ENCODE measurements at places on chromosomes 3 and 15.
A peak's percentile ranks its signal among the peaks of the same experiment; 100 is the strongest.

GRCh38 chr15:90087454-90088154 is 14.7 kb downstream of the IDH2 start:
- peak; percentile 10 for DNase-seq

GRCh38 chr15:37135225-37135624 is 34.9 kb upstream of the MEIS2 start:
- no peak for DNase-seq

DNA sequence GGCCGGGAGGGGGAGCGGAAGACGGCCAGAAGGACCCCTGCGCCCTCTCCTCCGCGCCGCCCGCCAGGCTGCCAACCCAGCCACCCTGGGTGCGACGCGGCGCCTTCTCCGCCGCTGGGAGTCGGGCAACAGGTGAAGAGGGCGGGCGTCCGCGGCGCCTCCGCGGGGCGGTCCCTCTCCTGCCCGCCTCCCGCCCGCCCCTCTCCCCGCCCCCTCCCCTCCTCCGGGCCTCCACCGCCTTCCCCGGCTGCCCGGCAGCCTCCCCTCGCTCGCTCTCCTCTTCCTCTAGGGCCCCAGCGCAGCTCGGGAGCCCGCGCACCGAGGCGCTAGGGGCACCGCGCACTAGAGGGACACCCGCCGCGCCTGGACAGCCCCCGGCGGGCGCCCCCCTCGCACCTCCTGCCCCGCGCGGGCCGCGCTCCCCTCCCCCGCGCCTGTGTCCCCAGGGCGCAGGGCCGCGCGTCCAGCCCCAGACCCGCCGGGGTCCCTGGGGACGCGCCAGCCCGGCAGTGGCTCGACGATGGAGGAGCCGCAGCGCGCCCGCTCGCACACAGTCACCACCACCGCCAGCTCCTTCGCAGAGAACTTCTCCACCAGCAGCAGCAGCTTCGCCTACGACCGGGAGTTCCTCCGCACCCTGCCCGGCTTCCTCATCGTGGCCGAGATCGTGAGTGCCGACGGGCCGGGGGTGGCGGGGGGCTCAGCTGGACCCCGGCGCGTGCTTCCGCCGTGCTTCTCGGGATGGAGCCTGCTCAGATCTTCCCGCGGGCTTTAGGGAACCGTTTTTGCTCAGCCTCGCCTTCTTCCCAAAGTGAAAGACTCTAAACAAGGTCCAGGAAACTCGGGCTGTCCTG is at the start of gene CMTM8:
CMTM8 (plus strand) TSS at position 228 of the 854 bp plus-strand sequence; CDS start at position 521, 293 bp downstream.
- peak; percentile 63 for DNase-seq

GRCh38 chr3:134675726-134676256 is 25.0 kb upstream of the KY start:
- DNase-seq, result no peak

DNA sequence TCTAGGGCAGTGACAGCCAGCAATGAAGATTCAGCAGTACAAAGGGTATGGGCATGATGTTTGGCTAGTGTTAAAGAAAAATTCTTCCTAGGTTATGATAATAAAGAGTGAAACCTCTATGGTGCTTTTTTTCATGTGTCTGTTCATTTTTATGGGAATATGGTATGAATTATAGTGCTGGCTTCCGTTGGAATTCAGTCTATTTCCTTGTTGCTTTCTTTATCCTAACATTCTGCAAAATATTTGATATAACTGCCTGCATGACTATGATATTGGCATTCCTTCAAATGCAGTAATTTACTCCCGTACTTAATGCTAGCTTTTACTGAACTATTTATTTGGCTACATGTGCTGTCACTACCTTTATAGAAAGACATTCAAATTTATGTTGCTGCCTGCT is 57.6 kb upstream of the ATP11B start:
- DNase-seq, result no peak

DNA sequence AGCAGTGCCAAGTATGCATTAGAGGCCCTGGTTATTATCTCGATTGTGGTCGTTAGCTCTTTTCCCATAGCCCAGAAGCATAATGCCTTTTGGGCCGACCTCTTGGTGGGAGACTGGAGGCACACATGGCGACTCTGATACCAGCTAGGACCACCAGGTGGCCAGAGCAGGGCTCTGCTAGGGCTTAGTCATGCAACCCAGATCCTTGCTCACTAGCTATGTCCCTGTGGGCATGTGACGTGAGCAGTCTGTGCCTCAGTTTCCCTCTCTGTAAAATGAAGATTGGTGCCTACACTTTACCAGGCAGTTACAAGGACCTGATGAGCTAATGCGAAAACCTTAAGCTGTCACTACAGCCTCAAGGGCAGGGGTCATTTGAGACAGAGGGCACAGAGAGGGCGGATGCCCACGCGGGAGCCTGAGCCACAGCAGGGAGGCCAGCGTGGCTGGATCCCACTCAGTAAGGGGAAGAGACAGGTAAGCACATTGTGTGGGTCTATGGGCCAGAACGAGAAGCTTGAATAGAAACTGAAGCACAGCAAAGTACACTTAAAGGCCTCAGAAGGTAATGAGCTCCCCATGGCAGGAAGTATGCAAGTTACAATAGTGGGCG is 8.8 kb downstream of the KLF15 start:
- DNase-seq, result no peak

DNA sequence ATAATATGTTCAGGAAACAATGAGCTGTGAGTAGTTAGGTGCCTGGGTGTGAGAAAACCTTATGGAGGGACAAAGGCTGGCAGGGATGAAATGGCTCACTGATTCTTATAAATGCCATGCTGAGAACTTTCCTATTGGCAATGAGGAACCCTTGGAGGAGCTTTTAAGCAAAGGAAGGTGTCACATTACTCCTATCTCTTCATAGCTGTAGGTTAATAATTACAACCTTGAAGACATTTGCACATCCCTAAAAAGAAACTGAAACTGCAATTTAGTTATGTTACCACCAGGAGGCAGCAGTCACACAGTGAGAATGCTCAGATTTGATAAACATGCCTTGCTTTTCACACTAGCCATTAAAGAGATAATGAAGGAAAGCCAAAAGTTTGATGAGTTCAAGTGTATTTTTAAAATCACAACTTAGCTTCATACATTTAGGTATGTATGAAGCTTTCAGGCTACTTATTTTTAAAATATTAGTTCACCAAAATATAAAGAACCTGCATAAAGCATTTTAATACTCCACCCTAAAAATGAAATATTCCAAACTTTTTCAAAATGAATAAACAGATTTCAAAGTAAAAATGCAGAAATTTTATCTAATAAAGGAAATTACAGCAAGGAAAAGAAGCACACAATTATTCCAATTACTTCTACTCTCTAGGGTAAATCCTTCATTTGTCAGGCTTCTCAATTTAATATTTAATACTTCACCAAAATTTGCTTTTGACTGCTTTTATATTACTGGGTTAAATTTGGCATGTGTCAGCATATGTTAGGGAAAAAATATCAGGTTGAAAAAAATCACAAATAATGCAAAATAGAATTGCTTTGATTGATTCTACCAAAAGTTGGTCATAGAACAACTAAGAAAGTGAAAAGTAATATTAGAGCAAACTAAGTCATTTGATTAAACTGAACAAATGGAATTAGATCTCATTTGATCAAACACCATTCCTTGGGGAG is 136.9 kb upstream of the SLC2A2 start:
- no peak for DNase-seq

- no peak for DNase-seq
Observed at GRCh38 chr15:101101676-101102075, 150.2 kb downstream of the CHSY1 start.

DNA sequence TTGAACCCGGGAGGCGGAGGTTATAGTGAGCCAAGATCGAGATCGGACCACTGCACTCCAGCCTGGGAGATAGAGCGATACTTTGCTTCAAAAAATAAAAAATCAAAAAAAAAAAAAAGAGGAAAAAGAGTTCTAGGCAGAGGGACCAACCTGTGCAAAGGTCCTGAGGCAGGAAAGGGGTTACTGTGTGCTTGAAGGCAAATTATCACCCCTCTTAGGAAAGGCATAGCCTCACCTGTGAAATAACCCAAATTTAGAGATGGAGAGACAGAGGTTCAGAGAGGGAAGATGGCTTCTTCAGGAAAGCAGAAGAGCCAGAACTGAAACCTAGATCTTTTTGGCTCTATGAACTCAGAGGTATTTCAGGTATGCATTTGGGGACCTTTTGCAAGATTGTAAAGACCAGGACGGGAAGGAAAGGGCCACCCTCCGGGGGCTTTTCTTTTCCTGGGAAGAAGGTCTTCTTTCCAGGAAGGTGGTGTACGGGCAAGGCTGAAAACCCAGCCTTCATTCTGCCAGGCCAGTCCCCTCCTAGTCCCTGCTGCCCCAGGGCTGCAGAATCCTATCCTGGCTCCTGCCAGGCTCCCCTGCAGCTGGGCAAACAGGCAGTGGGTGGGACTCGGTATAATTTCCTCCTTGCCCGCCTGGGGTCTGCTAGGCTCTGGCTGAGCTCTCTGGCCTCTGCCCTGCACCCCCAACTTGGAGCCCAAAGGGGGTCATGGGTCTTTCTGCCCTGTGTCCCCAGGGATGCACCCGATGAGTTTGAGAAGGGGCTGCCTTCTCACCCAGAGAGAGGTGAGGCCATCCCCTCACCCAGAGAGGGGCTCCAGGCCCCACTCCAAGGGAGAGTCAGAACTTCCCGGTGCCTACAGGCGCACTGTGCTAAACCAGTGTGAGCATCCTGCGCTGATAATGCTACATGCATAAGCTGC is 14.4 kb upstream of the CSK start:
- no peak for DNase-seq

GRCh38 chr15:33064878-33065277 is 129.6 kb downstream of the FMN1 start:
- DNase-seq, result no peak

- DNase-seq, result no peak
Observed at GRCh38 chr15:62649793-62650420, 392.6 kb upstream of the TPM1 start.

DNA sequence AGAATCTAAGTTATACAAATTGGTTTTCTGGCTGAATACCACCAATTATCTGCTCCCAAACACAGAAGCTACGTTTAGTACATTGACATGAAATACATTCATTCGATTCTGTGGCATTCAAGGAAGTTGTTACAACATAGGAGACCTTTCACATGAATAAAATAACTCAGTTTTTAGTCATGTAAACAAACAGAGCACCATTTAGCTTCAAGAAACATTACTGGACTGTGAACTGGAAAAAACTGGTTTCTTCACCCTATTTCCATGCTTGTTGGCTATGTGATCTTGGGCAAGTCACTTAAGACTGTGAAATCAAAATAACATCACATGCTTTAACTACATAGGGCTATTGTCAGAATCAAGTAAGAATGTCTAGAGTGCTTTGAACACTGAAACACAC is 46.2 kb downstream of the NRG4 start:
- DNase-seq, result no peak

GRCh38 chr3:68705695-68706094 is 226.7 kb downstream of the TAFA4 start:
- no peak for DNase-seq

DNA sequence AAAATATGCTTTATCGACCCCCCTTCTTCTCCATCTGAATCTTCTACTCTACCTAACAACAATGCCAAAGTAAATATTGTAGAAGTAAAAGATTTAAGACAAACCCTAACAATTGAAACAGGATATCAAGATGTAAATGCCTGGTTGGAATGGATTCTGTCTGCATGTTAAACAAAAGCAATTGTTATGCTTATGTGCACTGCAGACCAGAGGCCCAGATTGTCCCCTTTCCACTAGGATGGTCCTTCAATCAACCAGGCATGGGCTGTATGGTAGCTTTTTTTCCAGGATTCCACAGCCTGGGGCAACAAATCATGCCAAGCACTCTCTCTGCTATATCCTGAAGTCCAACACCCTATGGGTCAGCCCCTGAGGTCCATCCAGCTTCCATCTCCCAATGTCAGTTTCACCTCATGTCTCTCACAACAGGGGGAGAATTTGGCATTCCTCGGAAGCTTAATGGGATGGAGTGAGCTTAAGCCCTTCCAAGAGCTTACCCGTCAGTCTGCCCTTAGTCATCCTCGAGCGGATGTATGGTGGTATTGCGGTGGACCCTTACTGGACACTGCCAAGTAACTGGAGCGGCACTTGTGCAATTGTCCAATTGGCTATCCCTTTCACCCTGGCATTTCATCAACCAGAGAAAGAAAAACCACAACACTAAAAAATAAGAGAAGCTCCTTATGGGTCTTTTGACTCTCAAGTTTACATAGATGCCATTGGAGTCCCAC is 36.2 kb downstream of the ZNF589 start:
- no peak for DNase-seq

DNA sequence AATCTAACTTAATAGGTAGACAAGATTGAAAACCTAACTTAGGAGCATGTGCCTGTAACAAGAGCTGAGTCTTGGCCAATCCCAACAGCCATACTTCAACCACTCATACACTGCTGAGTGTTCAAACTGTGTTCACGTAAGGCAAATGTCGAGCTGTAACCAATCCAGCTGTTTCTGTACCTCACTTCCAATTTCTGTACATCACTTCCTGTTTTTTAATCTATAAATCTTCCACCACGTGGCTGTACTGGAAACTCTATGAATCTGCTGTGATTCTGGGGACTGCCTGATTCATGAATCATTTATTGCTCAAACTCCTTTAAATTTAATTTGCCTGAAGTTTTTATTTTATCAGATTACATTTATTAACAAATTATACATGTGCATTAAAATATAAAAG is 44.6 kb upstream of the NEDD4 start:
- DNase-seq, result no peak

- peak; percentile 53 for DNase-seq
Observed at GRCh38 chr3:39000008-39000450, 51.7 kb downstream of the SCN11A start.

DNA sequence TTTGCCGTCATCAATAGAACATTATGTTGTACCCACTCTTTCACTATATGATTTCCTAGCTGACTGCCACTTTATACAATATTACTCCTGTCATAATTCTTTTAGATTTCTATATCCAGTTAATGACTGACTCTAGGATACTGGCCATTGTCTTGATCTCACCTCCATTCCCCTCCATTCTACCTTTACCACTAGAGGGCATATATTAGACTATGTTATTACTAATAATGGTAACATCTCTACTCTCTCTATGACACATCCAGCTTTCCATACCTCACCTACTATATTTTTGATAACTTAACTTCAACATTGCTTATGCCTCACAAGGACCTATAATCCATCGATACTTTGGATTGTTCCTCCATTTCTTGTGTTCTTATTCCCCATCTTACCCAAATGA is 31.4 kb upstream of the POU1F1 start:
- no peak for DNase-seq

- peak; percentile 40 for DNase-seq
Observed at GRCh38 chr15:33968224-33968623, at the start of gene CHRM5. TSS of gene CHRM5 (plus strand) at chr15:33968497. CDS start at chr15:34062718, 94,221 bp downstream.

GRCh38 chr15:73844356-73844755 is 29.0 kb upstream of the TBC1D21 start:
- no peak for DNase-seq

GRCh38 chr15:67799801-67800205 is 25.5 kb upstream of the SKOR1 start:
- DNase-seq, result no peak

Measured in NCI-H345 (cell line).